ENCODE measurements at places on chromosomes 2 and 18.

DNA sequence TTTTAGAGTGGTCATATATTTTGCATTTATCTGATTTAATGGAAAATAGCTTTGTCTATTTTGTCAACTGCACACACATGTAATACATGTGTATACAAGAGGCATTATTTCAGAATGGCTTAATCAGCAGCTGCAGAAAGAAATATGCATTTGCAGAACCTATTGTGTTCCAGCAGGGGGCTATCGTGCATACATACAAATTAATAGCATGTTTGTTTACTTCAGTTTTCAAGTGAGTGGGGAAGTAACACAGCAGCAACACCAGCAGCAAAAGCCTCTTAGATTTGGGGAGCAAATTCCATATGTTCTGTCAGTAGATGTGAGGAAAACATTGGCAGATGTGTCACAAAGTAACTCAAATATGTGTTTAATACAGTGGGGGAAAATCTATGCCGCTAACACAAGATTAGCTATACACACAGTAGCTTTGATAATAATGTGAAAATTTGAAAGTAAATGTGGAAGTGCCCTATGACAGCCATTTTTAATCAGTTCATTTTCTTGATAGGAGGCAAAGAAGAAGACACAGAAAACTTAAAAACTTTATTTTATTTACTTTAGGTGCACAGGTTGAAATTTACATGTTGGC, 218.1 kb downstream of the WDR7 start:
- peak; percentile 9 for DNase-seq

- DNase-seq = no peak
Measured at GRCh38 chr2:68768461-68768860, 33.9 kb downstream of the ARHGAP25 start.

- no peak for DNase-seq
Measured at GRCh38 chr18:26792661-26793060, 72.8 kb downstream of the AQP4 start.

GRCh38 chr2:134429886-134430285, 176.0 kb downstream of the MGAT5 start:
- DNase-seq = no peak

DNA sequence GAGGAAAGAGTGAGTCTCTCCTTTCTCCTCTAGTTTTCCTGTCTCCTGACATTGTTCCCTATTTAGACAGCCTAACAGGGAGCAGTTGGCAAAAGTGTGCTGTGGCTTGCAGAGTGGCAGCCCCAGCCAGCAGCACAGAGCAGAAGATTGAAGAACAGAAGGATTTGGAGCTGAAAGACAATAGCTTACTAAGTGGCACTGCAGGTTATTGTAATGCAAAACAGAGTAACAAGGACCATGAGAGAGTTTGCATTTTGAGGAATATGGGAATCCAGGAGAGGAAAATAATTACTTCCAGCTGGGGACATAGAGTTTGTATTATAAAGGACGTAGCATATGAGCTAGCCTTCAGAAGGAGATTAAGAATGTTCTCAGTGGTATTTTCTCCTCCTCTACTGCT, 342.4 kb downstream of the AKAIN1 start:
- DNase-seq = no peak

- no peak for DNase-seq
Measured at GRCh38 chr2:226220511-226220910, 579.1 kb downstream of the IRS1 start.

DNA sequence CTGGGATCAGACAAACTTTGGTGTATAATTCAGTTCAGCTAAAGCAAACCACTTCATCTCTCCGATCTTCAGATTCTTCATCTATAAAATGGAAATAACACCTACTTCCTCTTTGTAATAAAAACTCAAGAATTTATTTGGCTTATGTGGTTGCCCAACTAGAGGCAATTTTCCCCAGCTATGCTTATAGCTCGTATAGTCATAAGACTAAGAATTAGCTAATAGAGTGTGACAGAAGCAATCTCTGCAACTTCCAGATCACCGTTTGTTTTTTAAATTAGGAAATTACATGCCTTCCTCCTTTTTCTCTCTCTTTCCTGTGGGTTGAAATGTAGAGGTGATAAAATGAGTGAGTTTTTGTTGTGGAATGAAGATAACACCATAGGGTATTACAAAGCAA, 35.3 kb upstream of the KCNF1 start:
- DNase-seq = no peak

DNA sequence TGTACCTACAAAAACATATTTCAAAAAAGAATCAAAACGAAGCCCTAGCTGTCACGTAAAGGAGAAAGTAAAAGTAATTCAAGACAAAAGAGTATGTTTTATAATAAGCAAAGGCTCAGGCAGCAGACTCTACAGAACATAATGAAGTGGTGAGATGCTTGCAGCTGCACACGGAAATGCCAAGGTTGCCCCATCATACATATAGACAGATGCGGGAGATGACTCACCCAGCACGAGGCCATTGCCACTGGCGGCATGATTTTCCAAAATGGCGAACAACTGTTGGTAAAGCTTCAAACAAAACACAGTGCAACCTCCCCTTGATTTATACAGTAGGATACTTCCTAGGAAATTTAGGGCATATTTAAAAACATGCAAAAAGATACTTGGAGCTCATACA, 26.0 kb upstream of the C1QL2 start:
- DNase-seq = no peak

DNA sequence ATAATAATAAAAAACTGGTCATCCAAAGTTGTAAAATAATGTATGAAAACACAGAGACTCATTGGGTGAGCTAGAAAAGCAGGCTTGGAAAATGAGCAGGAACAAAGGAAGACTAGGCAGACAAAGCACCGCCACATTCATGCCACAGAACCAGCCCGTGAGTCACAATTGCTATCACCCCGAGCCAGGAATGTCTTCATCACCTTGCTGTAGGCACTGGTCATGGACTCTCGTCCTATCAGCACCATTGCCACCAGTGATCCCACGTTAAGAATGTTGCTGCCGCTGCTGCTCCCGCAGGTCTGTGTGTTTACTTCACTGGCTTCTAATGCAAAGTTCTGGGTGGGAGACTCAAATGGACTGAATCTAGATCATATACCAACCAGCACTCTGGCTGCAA, 417.9 kb downstream of the PID1 start:
- DNase-seq = no peak

DNA sequence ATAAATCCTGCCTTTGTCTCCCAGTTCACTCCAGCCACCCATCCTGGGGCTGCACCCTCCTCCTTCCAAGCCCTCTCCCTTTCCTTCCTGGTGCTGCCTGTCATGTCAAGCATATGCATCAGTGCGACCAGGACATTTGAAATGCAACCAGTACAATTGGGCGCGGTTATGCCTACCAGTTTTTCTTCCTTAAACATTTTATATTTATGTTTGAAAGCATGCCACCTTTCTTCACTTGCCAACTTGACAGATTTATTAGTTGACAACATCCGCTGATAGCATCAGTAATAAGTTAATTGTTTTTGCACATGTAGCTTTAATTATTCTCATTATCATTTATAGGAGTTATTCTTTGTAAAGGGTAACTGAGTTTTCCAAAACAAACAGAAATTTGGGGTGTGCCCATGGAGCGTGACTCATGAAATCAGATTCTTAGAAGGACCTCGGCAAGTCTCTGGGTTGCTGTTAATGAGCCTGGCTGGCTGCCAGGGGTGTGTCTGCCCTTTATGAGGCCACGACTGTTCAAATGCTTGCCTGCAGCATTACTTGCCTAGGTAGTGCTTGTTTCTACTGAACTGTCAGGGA, 32.8 kb upstream of the IL1B start:
- no peak for DNase-seq

- peak; percentile 41 for DNase-seq
Measured at GRCh38 chr2:120914839-120915521, 179.3 kb downstream of the GLI2 start.

- no peak for DNase-seq
Measured at GRCh38 chr2:160936044-160936806, 224.0 kb upstream of the TANK start.

DNA sequence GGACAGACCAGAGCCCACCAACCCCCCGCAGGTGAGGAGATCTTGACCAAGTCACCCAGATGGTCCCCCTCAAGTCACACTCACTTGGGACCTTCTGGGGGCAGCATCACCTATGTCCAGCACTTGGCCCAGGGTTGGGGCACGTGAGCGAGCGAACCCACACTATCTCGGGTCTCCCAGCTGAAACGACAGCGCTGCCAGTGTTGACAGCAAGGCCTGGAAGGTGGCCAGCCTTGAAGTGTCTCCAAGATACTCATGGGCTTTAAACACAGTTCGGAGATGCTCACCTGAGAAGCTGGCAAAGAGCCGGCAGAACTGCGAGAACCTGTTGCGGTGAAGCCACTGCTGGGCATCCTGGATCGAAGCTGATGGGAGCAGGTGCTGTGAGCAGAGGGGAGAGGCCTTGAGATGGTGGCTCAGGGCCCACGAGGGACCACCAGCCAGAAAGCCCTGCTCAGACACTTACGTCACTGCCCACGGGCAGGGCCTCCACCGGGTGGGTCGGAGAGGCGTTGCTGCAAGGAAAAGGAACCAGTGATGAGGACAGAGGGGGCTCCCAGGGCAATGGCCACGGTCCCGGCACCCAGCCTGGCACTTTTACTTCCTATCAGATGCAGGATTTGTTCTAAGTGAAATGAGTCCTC, 47.5 kb downstream of the TFCP2L1 start:
- no peak for DNase-seq

DNA sequence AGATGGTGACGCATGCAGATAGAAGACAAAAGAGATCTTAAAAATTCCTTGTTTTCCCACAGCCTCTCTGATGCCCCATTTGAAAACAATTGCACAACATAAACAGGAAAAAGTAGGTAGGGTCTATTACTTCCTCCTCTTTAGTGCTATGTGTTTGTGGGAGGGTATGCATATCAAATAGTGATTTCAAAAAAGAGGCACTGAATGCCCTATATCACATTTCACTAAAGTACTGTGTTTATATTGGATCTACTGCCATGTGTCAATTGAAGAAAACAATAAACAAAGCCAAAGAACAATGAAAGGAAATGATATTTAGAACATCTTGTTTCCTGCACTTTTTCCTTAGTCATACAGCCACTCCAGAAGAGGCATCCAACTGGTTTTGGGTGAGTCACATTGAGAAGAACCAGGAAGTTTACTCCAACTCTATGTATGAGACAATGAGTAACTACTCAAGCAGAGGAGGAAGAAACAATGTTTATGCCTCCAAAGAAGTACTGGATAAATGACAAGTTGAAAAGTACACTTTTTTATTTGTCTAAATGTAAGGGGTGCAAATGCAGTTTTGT, 583.6 kb downstream of the FBXO15 start:
- peak; percentile 37 for DNase-seq

DNA sequence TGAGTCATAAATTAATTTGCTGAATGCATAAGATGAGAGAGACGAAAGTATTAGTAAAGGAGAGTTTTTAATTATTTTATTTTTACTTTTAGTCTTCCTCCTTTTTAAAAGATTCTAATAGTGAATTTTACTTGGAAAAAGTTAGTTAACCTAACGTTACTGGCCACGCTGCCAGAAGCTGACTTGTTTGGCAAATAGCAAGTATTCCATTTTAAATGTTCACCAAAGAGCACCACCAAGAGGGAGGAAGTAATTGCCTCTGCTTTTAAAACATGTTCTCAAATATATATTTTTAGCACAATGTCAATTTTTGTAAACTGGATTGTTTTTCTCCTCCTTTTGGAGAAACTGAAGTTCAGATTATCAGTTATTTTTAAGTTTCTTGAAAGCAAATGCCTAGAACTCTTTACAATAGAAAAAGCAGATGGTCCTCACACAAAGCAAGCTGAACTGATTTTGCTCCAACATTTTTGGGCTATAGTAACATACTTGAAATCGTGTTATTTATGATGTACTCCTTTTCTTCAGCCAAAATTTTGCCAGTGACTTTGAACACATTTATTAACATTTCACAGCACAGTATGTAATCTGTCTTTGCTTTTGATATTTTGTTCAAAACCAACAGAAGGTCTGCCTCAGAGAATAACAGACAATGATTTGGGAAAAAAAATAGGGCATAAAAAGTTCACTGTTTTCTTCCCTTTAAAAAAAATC, 1311.0 kb upstream of the FAM98A start:
- DNase-seq = no peak

GRCh38 chr2:219447242-219448098, 12.8 kb downstream of the SPEG start:
- DNase-seq = no peak

- DNase-seq = no peak
Measured at GRCh38 chr2:62319070-62319469, 123.2 kb downstream of the B3GNT2 start.

- DNase-seq = no peak
Measured at GRCh38 chr2:3536682-3537632, 17.6 kb upstream of the ADI1 start.

GRCh38 chr18:58842978-58843687, 21.5 kb upstream of the ZNF532 start:
- no peak for DNase-seq

DNA sequence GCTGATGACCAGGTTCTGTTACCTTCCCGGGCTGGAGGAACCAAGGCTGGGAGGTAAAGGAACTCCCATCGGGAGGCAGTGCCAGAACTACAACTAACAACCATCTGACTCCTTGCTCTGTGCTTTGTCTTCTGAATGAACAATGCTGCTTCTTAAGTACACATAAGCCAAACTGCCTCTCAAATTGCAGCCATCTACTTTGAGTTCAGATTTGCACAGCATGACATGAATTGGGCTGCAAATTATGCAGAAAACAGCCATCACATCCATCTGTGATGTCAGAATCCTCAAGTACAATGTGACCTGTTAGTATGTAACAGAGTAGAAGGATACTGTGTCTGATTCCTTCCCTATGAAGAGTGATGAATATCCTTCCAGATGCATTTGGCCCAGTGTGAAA, 290.6 kb downstream of the ZNF521 start:
- DNase-seq = no peak

GRCh38 chr2:72263776-72264060, 116.1 kb upstream of the CYP26B1 start:
- DNase-seq = no peak

GRCh38 chr2:37711308-37711731, 39.9 kb upstream of the CDC42EP3 start:
- DNase-seq = peak; percentile 52

- no peak for DNase-seq
Measured at GRCh38 chr2:62302631-62303435, 106.9 kb downstream of the B3GNT2 start.

DNA sequence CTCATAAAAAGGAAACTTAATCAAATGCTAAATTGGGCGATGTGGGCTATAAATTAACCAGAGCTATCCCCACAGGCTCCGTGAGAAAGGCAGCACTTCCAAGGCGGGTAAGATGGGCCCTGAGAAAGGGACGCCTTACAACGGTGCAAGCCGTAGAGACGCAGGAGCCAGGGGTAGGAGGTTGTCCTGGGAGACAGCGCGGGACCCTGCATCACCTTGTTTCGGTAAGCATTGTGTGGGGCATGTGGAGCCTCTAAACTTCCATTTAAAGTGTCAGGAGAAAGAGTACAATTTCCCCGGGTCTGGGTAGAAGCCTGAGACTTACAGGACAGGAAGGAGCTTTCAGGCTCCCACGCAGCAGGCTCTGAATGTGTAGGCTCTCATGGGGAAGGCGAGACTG, 1.2 kb upstream of the PER2 start:
- DNase-seq = no peak

- DNase-seq = no peak
Measured at GRCh38 chr2:199471443-199472057, 13.8 kb upstream of the SATB2 start.

All from epithelial cell of proximal tubule (primary cell).